ENCODE measurements at places on chromosomes 2 and 18.

DNA sequence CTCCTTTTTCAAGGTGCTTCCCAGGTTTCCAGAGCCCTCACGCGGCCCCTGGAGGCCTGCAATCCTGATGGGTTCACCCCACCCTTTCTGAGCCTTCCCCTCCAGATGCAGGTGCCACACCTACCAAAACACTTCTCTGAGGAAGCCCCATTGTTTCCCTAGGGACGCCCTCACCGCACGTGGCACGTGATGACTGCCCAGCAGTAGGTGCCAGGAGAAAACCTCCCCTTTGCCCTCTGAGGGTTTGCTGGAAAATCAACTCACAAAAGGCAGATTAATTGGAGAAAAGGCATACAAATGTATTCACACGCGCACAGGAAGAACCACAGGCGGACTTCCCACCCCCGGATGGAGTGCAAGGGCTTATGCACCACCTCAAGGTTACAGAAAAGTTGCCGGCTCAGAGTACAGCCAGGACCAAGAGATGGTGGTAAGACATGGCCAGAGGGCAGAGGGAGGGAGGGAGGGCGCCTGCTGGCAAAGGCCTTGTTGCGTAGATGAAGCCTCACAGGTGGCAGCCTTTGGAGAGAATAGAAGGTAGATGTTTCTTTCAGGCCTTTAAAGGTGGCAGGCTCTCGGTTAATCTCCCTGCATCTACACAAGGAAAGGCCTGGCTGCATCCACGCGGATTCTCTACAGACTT is 269.4 kb upstream of the RAB6C start:
- DNase-seq: no peak

GRCh38 chr2:42239811-42240210 is 70.7 kb downstream of the EML4 start:
- DNase-seq: no peak

DNA sequence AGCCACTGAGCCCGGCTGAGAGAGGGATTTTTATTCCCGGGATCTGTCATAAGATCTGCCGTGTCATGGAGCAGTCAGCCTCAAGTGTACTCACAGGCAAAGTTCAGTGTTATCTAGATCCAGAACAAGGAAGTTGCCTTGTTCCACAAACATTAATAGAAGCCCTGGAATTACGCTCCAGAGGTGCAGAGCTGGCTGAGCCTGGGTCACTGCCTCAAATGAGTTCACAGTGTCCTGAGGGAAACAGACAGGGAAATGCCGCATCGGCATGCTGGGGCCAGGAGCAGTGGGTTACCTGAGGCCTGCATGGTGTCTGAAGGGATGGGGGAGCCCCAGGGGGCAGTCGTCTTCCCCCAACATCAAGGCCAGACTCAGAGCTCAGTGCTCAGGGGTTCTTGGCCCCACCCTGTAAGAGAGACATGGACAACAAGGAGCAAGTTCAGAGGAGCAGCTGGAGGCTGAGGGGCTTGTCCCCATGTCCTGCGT is 42.7 kb upstream of the ODC1 start:
- no peak for DNase-seq

GRCh38 chr2:134338208-134338607 is 84.3 kb downstream of the MGAT5 start:
- DNase-seq: no peak

DNA sequence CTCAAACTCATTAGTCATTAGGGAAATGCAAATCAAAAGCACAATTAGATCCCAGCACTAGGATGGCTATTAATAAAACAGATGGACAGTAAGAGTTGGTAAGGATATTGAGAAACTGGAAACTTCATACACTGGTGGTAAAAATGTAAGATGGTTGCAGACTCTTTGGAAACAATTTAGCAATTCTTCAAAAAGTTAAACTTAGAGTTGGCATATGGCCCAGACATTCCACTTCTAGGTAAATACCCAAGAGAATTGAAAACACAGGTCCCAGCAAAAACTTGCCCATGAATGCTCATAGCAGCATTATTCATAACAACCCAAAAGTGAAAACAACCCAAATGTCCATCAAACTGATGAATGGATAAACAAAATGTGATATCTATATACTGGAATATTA is 84.9 kb upstream of the ZFP36L2 start:
- DNase-seq: no peak

- no peak for DNase-seq
Observed at GRCh38 chr2:77016443-77017354, 505.5 kb downstream of the LRRTM4 start.

- no peak for DNase-seq
Observed at GRCh38 chr2:42843611-42844010, 51.2 kb upstream of the HAAO start.

- DNase-seq: no peak
Observed at GRCh38 chr18:32968248-32968647, 195.4 kb upstream of the KLHL14 start.

- no peak for DNase-seq
Observed at GRCh38 chr2:199273042-199273511, 184.7 kb downstream of the SATB2 start.

DNA sequence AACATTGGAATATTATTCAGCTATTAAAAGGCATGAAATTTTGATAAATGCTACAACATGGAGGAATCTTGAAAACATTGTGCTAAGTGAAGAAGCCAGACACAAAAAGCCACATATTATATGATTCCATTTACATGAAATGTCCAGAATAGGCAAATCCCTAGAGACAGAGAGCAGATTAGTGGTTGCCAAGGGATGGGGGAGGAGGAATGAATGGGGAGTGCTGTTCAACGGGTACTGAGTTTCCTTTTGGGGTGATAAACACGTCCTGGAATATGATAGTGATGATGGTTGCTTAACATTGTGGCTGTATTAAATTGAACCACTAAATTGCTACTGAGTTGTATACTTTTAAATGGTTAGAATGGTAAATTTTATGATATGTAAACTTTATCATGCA is 8.9 kb upstream of the TWSG1 start:
- DNase-seq: no peak

DNA sequence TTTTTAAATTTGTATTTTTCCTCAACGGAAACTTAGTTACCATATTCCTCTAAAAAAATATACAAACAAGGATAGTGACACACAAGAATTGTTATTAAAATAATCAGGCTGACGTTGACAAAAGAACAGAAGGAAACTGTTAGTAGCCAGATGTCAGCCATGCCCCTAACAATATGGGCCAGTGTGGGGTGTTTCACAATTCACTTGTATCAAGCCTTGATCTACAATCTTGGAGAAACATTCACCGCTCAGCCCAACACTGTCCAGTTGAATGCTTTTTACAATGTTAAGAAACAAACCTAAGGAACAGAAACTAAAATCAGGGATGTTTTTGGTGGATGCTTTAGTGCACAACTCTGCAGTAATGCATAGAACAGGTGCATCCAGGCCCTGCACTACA is 44.6 kb downstream of the TMEFF2 start:
- no peak for DNase-seq

GRCh38 chr2:215503381-215503780 is 67.5 kb upstream of the FN1 start:
- no peak for DNase-seq

DNA sequence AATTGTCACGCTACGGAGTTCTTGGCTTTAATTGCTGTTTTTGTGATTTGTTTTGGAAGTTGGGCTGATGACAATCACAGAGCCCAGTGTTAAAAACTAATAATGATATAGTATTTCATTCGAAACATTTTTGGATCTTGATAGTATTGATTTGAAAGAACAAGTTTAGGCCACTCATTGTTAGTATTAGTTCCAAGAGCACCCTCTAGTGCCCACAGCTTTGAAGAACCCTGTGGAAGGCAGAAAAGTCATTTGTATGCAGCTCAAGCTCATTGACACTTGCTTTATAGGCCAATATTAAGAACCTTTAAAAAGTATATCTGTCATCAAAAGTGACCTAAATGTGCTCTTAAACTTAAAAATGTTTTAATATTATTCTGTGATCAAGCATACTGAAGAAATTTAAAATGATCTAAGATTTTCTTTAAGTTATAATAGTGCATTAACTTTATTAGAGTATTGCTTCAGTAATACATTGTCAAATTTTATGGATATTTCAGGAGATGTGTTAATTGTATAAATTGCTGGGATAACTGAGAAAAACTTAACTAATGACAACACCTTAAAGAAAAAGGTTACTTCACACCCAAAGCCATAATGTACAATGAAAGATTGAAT is 191.0 kb downstream of the GRB14 start:
- DNase-seq: peak; percentile 14

DNA sequence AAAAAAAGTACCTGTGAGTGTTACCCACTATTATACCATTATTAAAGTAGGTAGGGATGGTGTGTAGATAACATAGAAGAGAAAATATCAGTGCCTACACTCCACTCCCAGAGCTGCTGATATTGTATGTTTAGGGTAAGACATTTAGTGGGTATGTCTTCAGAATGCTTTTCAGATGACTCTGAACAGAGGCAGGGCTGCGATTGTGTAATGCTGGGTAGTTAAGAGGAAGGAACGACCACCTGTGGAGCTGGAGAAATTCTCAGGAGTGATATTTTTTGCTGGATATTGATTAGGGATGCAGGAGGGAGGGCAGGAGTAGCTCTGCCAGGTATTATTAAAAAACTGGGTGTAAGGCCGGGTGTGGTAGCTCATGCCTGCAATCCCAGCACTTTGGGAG is 2.8 kb downstream of the CNOT11 start:
- no peak for DNase-seq

DNA sequence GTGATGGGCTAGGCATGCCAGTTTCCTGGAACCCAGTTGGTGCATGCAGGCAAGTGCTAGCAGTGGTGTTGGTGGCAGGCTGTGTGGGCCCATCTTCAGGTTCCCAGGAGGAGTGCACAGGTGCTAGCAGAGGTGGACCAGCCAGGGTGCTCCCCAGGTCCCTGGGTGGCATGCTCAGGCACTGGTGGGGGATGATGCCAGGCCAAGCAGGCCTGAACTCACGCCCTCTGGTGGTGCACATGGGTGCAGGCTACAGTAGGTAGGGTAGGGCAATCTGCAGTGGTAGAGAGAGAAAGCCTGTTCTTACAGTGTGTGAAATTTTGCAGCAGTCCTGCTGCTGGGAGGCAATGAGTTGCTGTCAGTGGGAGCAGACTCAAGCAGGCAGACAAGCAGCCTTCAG is 1651.8 kb downstream of the DPP10 start:
- no peak for DNase-seq

DNA sequence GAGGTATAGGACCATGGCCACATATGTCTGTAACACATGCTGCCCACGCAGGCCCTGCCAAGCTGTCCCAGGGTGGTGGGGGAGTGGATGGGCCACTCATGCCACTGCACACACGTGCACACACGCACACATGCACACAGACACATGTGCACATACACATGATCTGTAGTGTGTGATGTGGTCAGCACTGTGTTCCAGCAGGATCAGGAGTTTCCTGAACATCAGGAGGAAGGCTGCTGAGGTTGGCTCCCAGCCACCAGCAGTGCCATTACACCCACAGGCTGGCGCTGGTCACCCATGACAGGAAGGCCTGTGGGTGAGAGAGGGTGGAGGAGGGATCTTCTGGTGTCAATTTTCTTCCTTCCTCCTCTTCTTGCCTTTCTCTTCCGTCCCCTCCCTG is 44.7 kb downstream of the POMC start:
- DNase-seq: no peak

- no peak for DNase-seq
Observed at GRCh38 chr2:11592671-11593574, 59.1 kb downstream of the GREB1 start.

- DNase-seq: no peak
Observed at GRCh38 chr2:225462945-225463344, 63.4 kb downstream of the NYAP2 start.

DNA sequence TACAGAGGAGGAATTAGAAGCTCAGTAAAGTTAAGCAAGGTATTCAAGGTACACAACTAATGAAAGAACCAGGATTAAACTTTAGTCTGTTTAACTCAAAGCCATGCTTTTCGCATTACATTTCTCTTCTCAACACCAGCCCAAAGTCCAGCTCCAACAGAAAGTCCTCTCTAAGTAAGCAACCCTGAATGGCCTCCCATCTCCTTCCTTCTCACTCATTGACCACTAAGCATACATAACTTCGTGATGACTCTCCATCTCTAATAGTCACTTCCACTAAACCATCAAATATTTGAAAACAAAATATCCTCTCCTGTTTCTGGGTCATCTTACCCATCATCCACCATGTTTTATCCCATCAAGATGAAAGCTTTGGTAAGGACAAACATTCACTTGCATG is 219.8 kb downstream of the RAD51AP2 start:
- no peak for DNase-seq

- DNase-seq: no peak
Observed at GRCh38 chr2:19435815-19436214, 77.4 kb upstream of the OSR1 start.

DNA sequence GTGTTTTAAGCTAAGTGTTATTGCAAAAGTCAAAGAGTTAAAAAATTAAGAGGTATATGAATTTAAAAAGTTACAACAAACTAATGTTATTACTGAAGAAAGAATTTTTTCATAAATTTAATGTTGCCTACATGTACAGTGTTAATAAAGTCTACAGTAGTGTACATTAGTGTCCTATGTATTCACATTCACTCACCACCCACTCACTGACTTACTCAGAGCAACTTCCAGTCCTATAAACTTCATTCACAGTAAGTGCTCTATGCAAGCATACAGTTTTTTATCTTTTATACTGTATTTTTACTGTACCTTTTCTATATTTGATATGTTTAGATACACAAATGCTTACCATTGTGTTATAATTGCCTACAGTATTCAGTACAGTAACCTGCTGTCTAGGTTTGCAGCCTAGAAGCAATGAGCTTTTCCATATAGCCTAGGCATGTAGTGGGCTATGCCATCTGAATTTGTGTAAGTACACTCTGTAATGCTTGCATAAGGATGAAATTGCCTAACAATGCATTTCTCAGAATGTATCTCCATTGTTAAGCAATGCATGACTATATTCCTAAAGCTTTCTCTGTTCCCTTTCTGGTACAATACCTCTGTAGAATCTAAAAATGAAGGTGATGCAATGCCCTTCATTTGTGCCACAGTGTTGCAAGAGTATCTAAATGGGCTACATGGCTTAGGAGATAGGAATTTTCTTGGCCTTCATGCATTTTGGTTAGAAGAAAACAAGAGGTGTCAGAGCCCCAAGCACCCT is 370.8 kb upstream of the NT5C1B start:
- DNase-seq: no peak

Measured in activated naive CD4-positive, alpha-beta T cell treated with anti-CD3 and anti-CD28 coated beads for 36 hours (primary cell).